Activated CD4-positive, alpha-beta T cell treated with anti-CD3 and anti-CD28 coated beads, Interleukin-2, amount 10 ng/mL, durations not matched to agents 24 days and 14 days (primary cell): ENCODE measurements at places on chromosomes 2 and 18. TPM values are rescaled to one million over a fixed set of nuclear protein-coding genes. Genes with fewer than 3 reads are reported as not detected.

- DNase-seq = peak; percentile 89
- peaks cover 2% of the 10 kb centered on the region for H3K27me3 ChIP-seq
- no peaks in the 10 kb centered on the region for H3K36me3 ChIP-seq
- peak overlapping the region; percentile 85 for H3K4me3 ChIP-seq
- peaks cover 40% of the 10 kb centered on the region for H3K4me1 ChIP-seq
These were observed 852 bp downstream of the POLI start for GRCh38 chr18:54269893-54270844.

GRCh38 chr2:59680863-59681262, 872.6 kb downstream of the BCL11A start:
- no peaks in the 10 kb centered on the region for H3K4me1 ChIP-seq
- no peak overlapping the region for H3K4me3 ChIP-seq
- no peaks in the 10 kb centered on the region for H3K36me3 ChIP-seq
- no peak overlapping the region for H3K27ac ChIP-seq
- DNase-seq = no peak
- no peaks in the 10 kb centered on the region for H3K27me3 ChIP-seq

DNA sequence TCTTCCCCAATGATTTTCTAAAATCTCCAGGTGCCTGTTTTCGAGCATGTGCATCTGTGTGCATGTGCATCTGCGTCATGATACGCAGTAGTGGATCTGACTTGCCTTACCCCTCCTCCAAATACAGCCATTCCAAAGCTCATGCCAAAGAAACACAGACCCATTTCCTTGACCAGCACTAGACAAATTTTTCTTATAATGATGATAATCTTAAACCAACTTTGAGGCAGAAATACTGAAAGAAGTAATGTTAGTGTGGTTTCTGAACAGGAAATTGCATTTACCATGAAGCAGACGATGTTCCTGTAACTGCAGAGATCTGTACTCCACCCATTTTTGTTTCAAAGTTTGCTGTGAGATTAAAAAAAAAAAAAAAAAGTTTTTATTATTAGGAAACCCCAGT, 25.6 kb downstream of the CYTIP start:
- peaks cover 81% of the 10 kb centered on the region for H3K36me3 ChIP-seq
- no peaks in the 10 kb centered on the region for H3K27me3 ChIP-seq
- H3K4me3 ChIP-seq = peak overlapping the region; percentile 74
- peak; percentile 83 for DNase-seq

- no peak overlapping the region for H3K27ac ChIP-seq
- DNase-seq = no peak
- H3K36me3 ChIP-seq = peaks cover 70% of the 10 kb centered on the region
- no peaks in the 10 kb centered on the region for H3K27me3 ChIP-seq
- H3K4me1 ChIP-seq = no peaks in the 10 kb centered on the region
These were observed 34.8 kb downstream of the SF3B1 start for GRCh38 chr2:197399887-197400540.

DNA sequence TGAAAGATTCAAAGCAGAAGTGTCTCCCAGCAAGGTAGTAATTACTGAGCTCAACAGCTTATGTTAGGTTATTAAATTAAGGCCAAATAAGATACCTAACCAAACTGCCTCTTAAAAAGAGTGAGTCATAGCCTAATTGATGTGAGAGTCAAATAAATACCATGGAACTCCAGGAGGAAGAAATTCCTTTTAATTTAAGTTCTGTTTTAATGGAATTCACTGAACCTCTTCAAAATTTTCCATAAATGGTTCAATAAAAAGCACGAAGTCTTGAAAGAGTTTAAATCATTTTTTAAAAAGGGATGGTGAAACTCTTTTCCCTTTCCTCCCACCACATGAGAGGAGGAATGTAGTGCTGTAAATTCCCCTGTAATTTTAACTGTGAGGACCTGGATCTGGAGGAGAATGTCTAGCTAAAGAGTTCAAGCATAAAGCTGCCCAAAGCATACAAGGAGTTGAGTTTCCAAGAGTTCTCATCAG, 180.8 kb upstream of the MMADHC start:
- no peaks in the 10 kb centered on the region for H3K36me3 ChIP-seq
- no peaks in the 10 kb centered on the region for H3K4me1 ChIP-seq
- H3K4me3 ChIP-seq = no peak overlapping the region
- DNase-seq = no peak

DNA sequence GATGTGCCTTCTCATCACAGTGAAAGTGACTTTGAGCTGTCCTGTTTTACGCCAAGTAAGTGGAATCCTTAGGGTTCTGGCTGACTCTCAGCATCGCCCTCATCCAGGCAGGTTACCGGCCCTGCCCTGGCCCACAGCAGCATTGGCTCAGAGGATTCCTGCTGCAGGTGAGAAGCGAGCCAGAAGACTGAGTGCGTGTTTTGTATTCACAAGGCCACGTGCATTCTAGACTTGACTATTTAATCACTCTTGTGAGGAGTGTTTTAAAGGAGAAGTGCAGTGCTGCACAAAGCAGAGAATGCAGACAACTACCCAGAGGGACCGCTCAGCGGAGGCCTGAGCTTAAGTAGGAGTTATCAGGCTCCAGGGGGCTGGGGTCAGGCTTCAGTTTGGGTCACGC, 48.3 kb downstream of the LAMA3 start:
- H3K4me3 ChIP-seq = peak overlapping the region; percentile 4
- H3K27me3 ChIP-seq = peaks cover 58% of the 10 kb centered on the region
- no peak for DNase-seq

GRCh38 chr18:48756511-48757226, 194.1 kb downstream of the SMAD7 start:
- no peak overlapping the region for H3K27ac ChIP-seq
- H3K36me3 ChIP-seq = no peaks in the 10 kb centered on the region
- no peaks in the 10 kb centered on the region for H3K4me1 ChIP-seq
- no peak for DNase-seq
- H3K27me3 ChIP-seq = peaks cover 2% of the 10 kb centered on the region
- H3K4me3 ChIP-seq = no peak overlapping the region

DNA sequence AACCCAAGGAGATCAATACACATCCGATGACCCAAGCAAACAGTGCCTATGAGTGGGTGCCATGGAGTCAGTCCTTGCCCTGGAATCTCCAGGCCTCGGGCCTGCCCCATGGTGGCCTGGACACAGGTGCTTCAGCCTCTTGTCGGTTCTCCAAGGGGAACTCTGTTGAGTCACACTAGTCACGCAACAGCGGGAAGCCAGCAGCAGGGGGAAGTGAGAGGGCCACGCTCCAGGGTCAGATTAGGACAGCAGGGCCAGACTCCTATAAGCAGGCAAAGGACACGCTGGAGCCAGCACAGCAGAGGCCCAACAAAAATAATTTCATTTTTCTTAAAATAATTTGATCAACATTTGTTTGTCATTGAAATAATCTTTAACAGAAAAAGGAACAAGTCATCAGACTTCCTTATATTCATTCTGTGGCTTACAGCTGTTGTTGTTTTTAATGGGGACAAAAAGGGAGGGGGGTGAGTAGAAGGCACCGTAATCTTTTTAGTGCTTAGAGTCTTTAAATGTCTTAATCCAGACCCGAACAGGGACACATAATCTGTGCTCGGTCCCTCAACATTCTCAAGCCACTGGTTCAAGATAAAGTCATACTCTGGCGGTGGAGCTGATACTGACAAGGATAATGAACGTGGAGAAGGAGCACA, 16.4 kb upstream of the ARMC9 start:
- no peak overlapping the region for H3K27ac ChIP-seq
- H3K27me3 ChIP-seq = no peaks in the 10 kb centered on the region
- peaks cover 7% of the 10 kb centered on the region for H3K36me3 ChIP-seq
- H3K4me3 ChIP-seq = no peak overlapping the region
- H3K4me1 ChIP-seq = peaks cover 13% of the 10 kb centered on the region

- DNase-seq = no peak
- no peak overlapping the region for H3K4me3 ChIP-seq
- H3K36me3 ChIP-seq = no peaks in the 10 kb centered on the region
- peaks cover 6% of the 10 kb centered on the region for H3K27me3 ChIP-seq
These were observed 172.4 kb upstream of the HS6ST1 start for GRCh38 chr2:128490881-128491691.

DNA sequence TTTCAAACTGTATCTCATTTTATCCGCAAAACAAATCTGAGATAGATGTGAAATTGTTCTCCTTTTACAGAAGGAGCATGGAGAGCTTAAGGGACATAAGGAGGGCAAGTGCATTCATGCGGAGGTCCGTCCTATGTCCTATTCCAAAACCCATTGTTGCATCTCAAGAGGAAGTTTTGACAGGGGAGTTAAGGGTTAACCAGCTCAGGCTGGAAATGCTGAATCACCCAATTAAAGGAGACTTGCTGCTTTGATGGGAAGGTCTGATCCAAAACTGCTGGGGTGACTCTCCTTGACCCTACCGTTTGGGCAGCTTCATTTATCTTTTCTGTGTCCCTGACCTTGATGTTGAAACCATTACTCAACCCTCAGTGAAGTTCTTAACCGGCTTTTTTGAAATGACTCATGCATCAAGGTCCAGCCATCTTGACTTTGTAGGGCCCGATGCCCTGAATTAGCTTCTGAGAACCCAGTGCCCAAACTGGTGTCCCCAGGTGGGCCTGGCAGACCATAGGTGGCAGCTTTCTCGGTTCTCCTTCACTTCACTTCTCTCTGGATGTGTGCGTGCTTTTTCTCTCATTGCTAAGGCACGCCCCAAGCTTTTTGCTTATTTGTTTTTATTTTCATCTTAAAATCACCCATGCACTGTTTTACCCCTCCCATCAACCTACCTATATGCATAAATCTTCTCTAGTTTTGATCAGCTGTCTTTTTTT, 15.9 kb upstream of the TXNDC2 start:
- no peak for DNase-seq
- H3K4me1 ChIP-seq = peaks cover 12% of the 10 kb centered on the region
- H3K27me3 ChIP-seq = no peaks in the 10 kb centered on the region

DNA sequence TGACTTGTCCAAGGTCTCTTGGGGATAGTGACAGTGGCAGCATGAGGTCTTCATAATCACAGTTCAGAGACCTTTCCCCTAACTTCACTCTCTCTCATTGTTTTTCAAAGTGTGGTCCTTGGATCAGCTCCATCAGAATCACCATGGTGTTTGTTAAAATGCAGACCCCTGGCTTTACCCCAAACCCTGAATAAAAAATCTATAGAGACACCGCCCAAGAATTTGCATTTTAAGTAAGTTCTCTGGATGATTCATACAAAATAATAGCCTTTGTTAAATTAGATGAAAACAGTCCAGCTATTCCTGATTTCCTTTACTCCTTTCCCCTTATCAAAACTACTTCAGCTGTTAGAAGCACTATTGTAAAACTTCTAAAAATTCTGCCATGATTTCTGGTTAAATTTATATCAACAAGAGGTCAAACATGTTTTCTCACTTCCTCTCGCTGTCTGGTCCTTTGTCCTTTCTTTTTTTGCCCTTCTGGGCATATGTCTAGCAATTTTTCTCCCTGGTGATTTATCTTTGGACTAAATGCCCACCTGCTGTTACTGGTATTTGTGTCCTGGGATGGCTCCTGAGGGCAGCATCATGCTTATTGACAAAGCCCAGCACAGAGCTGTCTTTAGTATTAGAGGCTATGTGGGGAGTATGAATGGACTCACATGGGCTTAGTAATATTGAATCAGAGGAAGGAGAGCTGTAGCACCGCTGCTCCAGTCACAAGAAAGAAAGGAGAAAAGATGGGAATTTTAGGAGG, 63.4 kb downstream of the LHCGR start:
- peaks cover 3% of the 10 kb centered on the region for H3K27me3 ChIP-seq
- H3K36me3 ChIP-seq = no peaks in the 10 kb centered on the region
- H3K27ac ChIP-seq = no peak overlapping the region
- H3K4me3 ChIP-seq = no peak overlapping the region
- H3K4me1 ChIP-seq = no peaks in the 10 kb centered on the region

DNA sequence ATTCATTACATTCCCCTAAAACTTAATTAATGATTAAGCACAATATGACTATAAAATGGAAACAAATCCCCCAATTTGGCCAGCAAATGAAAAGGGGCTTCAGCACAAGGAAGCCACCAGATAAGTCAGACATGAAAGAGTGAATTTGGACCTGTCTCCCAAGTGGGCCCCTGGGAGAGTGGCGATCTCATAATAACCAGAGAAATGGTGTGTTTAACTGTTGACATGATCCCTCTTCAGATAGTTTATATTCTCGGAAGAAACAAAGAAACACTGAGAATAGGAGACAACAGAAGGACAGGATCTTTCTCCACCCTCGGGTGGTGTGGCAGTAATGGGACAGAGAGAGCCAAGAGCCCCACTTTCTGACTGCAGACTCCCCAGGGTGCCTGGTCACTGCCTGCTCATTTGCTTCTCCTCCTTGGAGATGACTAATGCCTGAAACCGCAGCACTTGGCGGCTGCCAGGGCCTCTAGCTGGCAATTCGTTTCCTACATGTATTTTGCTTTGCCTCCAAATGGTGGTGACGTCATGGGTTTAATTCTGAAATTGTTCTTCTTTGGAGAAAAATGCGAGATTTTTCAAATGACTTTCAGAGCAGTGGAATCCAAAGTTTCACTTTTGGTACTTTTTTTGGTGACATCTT, 46.4 kb upstream of the SPP2 start:
- peaks cover 46% of the 10 kb centered on the region for H3K27me3 ChIP-seq
- no peak overlapping the region for H3K27ac ChIP-seq
- H3K4me3 ChIP-seq = no peak overlapping the region
- H3K4me1 ChIP-seq = peaks cover 15% of the 10 kb centered on the region

DNA sequence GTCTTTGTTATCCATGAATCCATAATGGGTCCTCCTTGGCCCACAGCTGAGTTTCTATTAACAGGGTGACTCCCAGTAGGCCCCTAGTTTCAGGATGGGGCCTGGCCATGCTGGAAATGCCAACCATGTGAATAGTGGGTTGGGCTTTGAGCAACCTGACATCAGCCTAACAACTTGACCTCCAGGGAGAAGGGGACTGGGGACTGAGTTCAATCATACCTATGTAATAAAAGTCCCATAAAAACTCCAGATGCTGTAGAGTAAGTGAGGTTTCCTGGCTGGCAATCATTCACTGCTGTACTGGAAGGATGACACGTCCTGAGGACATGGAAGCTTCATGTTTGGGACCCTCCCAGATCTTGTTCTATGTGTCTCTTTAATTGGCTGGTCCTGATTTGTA, 7.9 kb downstream of the REV1 start:
- H3K27ac ChIP-seq = no peak overlapping the region
- no peak overlapping the region for H3K4me3 ChIP-seq
- H3K27me3 ChIP-seq = no peaks in the 10 kb centered on the region
- H3K4me1 ChIP-seq = peaks cover 34% of the 10 kb centered on the region

DNA sequence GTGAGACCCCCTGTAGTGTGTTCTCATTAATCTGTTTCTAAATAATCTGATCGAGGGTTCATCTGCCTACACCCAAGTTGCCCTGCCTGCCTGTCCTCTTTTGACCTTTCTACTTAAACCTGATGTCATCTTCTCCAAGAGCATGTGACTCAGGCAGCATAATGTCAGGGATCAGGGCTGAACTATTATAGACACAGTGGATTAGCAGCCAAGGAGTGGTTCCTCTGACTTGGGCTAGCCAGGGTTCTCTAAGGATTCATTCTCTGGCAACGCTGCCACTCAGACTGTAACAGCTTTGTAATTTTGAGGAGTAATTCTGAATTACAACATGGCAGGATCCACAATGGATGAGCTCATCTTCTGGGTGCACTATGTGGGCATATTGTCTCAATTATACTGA, 124.0 kb downstream of the MDH1 start:
- no peak overlapping the region for H3K4me3 ChIP-seq
- H3K36me3 ChIP-seq = no peaks in the 10 kb centered on the region
- H3K27me3 ChIP-seq = peaks cover 5% of the 10 kb centered on the region
- no peak overlapping the region for H3K27ac ChIP-seq
- no peaks in the 10 kb centered on the region for H3K4me1 ChIP-seq

- no peaks in the 10 kb centered on the region for H3K36me3 ChIP-seq
- H3K4me1 ChIP-seq = peaks cover 3% of the 10 kb centered on the region
- H3K4me3 ChIP-seq = no peak overlapping the region
- H3K27ac ChIP-seq = no peak overlapping the region
- no peak for DNase-seq
These were observed 22.3 kb downstream of the DNAH7 start for GRCh38 chr2:196046123-196046917.

The HAAO gene
- total RNA-seq = 0.26 and 0.73 TPM in 2 replicates

The TRMT61B gene
- total RNA-seq = 18.9 and 20.1 TPM in 2 replicates

The IL1R1 gene
- 1.7 and 2.2 TPM in 2 replicates for total RNA-seq

The CNOT11 gene
- total RNA-seq = 65.0 and 69.6 TPM in 2 replicates

The HOXD12 gene
- not detected in 2 replicates for total RNA-seq
